ENCODE measurements at places on chromosomes 5 and 9. TPM values are rescaled to one million over a fixed set of nuclear protein-coding genes. Genes with fewer than 3 reads are reported as not detected.

CDH6 gene
- total RNA-seq, result 7.2 TPM

MEIKIN gene
- total RNA-seq, result not detected

HMCN2 gene
- total RNA-seq, result 4.7 TPM

ANKS6 gene
- total RNA-seq, result 16.5 TPM

STKLD1 gene
- 1.6 TPM for total RNA-seq

CCL28 gene
- 7.7 TPM for total RNA-seq

IGFBPL1 gene
- 0.35 TPM for total RNA-seq

IL9 gene
- not detected for total RNA-seq

TSSK1B gene
- total RNA-seq, result not detected

CCL27 gene
- not detected for total RNA-seq

DNA sequence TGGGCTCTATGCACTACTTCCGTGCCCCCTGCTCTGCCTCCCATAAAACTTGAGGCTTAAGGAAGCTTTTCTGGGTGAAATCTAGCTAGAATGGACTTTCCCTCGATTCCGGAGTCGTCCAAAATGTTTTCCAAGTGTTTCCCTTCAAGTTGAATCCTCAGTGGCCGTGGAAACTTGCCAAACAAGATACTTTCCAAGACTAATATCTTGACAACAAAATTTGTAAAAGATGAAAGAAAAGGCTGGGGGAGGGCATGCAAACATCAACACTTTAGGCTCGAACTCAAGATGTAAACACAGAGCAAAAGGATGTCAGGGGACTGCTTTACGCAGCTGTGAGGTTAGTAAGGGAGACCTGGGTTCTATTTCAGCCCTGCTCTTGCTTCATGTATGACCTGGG is 482.8 kb upstream of the KLF4 start:
- DNase-seq, result no peak

- DNase-seq, result peak; percentile 70
Measured at GRCh38 chr5:140966293-140967225, at the start of gene PCDHAC2. TSS of gene PCDHAC2 (plus strand) at chr5:140966476. CDS start at chr5:140966767, 291 bp downstream.

DNA sequence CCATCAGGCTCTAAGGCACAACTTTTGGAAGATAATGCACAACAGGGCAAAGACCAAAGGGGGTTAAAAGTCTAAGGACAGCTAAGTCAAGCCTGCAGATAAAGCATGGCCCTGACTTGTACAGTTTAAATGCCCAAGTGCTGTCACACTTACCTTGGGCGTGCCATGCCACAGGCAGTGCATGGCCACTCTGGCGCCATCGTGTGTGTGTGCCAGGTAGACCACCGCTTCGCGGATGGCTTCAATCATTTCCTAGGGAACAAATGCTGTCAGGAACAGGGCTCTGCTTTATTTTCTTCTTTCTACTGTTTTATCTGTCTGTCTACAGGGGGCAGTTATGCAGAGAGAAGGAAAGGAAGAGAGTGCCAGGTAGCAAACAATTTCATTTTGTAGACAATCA is 19.3 kb downstream of the PUM3 start:
- DNase-seq, result no peak

DNA sequence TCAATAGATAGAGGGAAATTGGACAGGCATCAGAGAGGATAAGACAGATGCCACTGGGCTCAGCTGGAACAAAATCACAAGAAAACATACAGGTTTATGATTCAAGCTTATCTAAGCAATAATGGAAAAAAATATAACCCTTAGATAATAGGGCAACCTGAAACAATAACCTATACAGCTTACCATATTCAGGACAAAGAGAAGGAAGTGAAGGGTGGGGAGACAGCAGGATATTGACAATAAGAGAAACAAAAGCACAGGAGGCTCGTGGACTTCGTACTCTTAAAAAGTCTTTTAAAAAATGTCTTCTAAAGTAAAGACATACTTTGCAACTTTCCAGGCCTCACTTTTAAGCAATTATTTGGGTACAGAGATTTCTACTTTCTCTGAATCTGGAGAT is 225.3 kb downstream of the NTRK2 start:
- DNase-seq, result no peak

DNA sequence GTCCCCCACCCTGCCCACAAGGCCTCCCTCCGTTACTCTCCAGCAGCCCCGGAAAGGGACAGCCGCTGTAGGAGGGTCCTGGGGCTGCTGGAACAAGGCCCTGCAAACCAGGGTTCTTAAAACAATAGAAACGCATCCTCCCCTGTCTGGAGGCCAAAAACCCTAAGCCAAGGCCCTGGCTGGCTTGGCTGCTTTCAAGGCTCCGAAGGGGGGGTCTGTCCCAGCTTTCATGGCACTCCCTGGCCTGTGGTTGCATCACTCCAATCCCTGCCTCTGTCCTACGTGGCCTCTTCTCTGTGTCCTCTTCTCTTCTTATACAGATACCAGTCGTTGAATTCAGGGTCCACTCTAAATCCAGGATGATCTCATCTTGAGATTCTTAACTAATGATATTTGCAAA is 7.4 kb upstream of the UBAC1 start:
- DNase-seq, result no peak

DNA sequence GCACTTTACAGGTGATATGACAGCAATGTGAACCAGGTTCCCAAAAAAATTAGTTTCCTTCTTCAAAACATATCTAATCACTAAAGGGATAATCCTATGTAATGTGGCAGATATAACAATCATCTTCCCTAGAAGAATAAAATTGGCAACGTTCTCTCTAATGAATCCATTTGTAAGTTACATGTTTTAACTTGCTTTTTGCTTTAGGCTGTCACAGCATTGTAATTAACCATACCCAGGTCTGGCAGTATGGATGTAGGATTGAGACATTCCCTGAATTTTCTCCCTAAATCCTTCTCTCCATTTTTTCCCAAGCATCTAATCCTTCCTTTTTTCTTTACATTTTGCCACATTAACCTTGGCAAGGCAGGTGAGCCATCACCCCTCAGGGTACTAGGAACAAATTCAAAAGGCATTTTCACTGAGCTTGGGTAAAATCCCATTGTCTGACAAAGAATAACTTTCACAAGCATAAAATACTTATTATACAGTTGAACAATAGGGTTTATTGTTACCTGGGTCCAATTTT is 548.3 kb downstream of the SEMA5A start:
- DNase-seq, result no peak

DNA sequence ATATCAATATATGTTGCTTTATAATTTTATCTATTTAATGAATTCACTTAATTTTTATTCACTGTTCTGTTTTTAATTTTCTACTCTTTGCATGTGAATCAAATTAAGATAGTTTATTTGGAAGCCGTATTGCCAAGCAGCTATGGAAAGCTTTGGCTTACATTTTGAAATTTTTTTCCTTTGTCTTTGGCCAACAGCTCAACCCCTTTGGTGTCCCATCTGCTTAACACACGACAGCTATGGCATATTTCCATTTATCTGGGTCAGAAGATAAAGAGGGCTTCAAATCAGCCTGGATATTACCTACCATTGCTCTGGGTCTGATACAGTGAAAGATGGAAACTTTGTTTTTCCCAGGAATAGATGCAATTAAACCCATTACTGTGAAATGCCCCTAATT is 201.0 kb downstream of the WDR70 start:
- no peak for DNase-seq

GRCh38 chr5:115548683-115549082 is 4.1 kb upstream of the FEM1C start:
- no peak for DNase-seq

DNA sequence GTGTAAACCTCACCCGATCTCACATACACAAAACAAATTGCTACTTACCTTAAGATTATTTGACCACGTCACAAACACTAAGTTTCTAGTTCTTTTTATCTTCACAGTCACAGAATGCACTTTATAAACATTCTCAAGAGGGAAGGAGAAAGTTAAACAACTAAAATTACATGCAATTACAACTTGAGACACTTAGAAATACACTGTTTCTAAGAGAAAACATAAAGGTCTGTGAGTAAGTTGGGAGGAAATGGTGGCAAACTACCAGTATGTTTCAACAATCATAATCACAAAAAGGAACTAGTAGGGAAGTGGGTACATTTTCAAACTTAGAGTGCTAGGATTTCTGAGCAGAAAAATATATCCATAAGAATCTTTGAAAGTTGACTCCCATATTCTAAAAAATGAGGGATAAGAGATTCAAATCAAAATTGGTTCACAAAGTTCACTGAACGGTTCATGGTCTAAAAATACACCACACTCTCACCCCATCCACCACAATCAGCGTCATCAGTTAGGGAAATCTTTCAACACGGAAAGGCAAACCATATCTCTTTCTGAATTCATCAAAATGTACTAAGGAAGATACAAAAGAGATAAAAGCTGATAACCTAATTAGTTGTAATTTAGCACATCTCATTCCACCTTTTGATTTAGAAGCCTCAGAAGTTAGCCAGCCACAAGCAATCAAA is 182.6 kb downstream of the BNC2 start:
- no peak for DNase-seq

- no peak for DNase-seq
Measured at GRCh38 chr5:86115164-86115563, 502.6 kb upstream of the COX7C start.

DNA sequence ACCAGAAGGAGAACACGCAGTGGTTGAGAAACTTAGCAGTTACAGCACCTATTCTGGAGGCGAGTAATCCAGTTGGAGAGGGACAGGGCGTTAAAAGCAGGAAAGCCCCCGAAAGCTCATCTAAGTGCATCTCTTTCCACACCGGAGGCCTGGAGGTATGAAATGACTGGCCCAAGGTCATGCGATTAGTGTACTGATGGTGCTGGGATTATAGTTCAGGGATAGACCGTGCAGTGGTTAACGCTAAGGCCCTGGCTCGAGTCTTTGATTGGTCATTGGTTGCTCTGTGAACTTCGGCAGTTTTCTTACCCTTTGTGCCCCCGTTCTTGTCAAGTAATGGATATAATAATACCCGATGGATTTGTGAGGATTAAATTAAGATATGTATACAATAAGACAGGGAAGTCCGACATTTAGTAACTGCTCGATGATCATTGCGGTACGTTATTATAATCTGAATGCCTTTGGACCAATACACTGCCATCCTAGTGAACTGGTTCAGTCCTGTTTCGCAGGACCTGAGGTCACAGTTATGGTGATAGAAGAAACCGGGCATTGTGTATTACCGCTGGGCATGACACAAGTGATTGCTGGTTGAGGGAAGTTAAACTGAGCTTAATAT is 960 bp downstream of the CANX start:
- DNase-seq, result no peak

DNA sequence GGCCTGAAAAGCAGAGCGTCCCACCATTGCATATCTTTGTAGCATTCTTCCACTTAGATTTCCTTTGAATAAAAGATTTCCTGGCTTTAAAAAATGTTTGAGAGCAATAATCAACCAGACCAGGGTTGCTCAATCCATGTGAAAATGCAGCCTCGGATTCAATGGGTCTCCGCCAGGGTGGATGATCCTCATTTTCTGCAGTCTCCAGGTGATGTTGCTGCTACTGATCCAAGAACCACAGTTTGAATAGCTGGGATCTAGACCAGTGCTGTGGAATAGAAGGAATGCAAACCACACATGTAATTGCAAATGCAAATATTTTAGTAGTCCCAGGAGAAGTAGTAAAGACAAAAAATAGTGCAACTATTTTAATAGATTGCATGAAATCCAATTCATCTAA is 317.6 kb downstream of the IRX1 start:
- no peak for DNase-seq

- DNase-seq, result no peak
Measured at GRCh38 chr5:25006734-25007133, 362.0 kb upstream of the CDH10 start.

GRCh38 chr5:80277191-80277590 is 21.3 kb upstream of the SERINC5 start:
- no peak for DNase-seq

DNA sequence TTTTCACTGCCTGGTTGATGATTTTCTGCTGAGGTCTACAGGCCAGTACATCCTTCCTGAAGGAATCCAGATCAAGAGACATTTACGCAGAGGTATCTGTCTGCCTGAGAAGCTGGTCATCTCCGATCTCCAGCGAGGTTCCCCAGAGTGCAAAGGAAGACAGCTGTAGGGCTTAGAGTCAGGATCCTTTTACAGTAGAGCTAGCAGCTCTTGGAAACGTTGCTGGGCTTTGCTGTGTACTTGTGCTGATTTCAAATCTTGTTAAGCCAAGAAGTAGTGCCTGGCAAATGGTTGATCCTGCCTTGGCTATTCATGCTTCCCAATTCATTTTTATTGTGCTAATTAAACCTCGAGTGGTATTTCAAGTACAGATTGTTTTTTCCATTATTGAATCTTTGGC is 48.9 kb downstream of the NTRK2 start:
- DNase-seq, result no peak

DNA sequence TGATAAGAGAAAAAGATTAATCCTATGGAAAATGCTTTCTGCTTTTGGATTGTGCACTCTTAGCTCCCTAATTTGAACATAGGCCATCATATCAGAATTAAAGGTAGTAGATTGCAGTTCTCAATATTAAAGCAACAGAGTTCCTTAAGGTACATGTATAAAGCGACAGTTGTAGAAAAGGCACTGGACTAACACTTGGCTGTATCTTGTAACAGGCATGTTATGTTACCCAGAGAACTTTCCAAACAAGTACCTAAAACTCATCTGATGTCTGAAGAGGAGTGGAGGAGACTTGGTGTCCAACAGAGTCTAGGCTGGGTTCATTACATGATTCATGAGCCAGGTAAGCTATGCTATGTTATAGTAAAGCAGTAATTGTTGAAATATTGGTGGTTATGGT is 3.3 kb upstream of the SECISBP2 start:
- no peak for DNase-seq

DNA sequence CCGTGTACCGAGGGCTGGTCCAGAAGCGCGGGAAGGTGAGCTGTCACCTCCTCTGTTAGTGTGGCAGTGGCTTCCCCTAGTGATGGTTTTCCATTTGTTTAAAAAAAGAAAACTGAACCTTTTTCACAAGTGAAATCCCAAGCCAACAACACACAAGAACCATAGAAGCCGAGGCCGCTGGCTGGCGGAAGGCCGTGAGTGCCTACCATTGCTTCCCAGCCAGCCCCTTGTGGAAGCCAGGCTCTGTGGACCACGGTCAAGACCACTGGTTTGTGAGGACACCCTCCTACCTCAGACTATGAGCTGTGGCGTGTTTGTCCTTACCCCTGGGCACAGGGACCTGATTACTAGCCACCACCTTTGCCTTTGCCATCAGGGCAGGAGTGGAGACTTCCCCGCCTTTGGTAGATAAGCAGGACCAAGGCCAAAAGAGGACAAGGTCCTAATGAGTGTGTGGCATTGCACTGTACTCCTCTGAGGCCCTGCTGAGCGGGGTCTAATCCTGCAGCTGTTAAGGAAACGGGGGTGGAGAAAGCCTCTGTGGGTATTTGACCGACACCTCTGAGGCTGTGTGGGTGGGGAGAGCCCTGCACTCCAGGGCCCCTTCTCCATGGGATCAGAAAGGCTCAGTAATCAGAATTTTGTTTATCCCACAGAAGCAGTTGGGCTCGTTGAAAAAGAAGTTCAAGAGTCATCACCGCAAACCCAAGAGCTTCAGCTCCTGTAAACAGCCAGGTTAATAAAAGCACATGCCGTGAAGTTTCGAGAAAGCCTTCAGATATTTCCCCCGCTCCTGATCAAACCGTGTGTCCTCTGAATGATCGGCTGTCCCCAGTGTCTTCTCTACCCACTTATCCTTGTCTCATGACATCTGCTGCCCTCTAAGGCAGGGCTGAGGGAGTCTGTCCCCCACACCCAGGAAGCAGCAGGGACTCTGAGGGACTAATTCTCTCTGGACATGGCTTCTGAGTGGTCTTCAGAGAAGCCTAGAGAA is 4.3 kb downstream of the SURF2 start:
- peak; percentile 37 for DNase-seq

All from lower lobe of right lung (tissue), 2 donors.